ENCODE measurements at places on chromosomes 4 and X. TPM values are rescaled to one million over a fixed set of nuclear protein-coding genes. Genes with fewer than 3 reads are reported as not detected.

The TIGD4 gene
- 0.83 TPM for total RNA-seq

GRCh38 chr4:99708551-99708950, 50.9 kb upstream of the C4orf54 start:
- no peak for DNase-seq

DNA sequence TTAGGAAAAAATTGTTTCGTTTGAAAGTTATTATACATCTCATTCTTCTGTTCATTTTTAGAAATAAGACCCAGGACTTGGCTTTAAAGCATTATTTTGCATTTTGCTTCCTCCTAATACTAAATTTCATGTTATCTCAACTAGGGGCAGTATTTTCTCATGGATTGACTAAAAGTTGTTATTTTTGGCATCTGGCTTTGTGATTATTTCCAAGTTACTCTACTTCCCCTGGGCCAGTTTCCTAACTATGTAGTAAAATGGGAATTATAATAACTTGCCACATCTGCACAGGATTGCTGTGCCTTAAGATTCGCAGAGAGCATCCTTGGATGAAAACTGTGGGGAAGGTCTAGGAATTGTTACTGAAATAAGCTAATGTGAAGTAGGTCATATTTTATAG, 3.0 kb downstream of the RBPJ start:
- no peak for DNase-seq

- DNase-seq = no peak
Observed at GRCh38 chr4:57494821-57495220, 384.6 kb upstream of the IGFBP7 start.

DNA sequence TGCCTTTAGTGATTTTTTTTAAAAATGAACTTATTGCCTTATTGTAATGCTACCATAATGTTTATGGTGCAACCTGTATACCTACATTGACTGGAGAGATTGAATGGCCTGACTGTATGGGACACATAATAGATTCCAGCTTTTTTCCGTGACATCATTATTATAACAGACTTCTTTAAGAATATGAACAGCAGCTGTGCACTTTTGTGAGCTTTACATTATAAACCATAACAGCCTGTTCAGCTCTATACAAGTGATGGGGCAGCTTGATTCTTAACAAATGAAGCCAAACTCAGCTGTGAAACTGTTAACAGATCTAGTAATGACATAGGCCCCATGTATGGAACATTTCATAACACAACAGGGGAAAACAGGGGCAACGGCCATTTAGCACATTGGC, 187.0 kb downstream of the BMPR1B start:
- no peak for DNase-seq

The ZNF157 gene
- 2.9 TPM for total RNA-seq

DNA sequence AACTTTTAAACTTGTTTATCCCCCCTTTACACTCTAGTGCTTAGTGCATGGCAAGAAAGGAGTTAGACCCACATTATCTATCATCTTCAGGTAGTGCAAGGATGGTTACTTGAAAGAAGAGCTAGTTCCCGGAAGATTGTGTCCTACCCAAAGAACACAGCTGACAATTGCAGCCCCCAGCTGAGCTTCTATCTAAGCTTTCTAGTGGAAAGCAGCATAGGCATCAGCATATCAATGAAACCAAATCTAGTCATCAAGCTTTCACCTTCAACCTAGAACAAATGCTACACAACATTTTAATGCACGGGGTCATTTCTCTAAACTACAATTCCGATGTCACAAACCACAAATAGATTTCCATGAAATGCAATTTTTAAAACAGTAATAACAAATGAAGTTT, 88.9 kb upstream of the TFDP3 start:
- DNase-seq = no peak

Measured in glutamatergic neuron (in vitro differentiated cells).